ENCODE measurements at places on chromosomes 7 and 10. TPM values are rescaled to one million over a fixed set of nuclear protein-coding genes. Genes with fewer than 3 reads are reported as not detected.

ECHS1 gene
- total RNA-seq, result 64.6 TPM

MYO1G gene
- under 0.01 TPM for total RNA-seq

GTF2IRD1 gene
- total RNA-seq, result 23.7 TPM

H2BK1 gene
- not detected for total RNA-seq

DYNC1I1 gene
- 0.24 TPM for total RNA-seq

ZNF22 gene
- total RNA-seq, result 8.1 TPM

AGR3 gene
- total RNA-seq, result not detected

EFCAB10 gene
- total RNA-seq, result 0.64 TPM

EMX2 gene
- 0.48 TPM for total RNA-seq

PLEKHS1 gene
- total RNA-seq, result under 0.01 TPM

CCDC172 gene
- not detected for total RNA-seq

STOX1 gene
- total RNA-seq, result 0.21 TPM

MLXIPL gene
- not detected for total RNA-seq

VGF gene
- total RNA-seq, result 0.24 TPM

ANK3 gene
- 14.7 TPM for total RNA-seq

MET gene
- 93.6 TPM for total RNA-seq

GALNT17 gene
- not detected for total RNA-seq

NUTM2A gene
- 0.24 TPM for total RNA-seq

GIMAP1 gene
- not detected for total RNA-seq

TMEM139 gene
- 13.5 TPM for total RNA-seq

GOLGA7B gene
- total RNA-seq, result 0.21 TPM

CNTNAP2 gene
- total RNA-seq, result 0.43 TPM

GPRIN2 gene
- 0.85 TPM for total RNA-seq

PSMG3 gene
- 32.3 TPM for total RNA-seq

KAZALD1 gene
- 0.64 TPM for total RNA-seq

SCART1 gene
- total RNA-seq, result 1.4 TPM

All from tracheal epithelial cell (primary cell).